ENCODE measurements at places on chromosomes 12 and 14.

GRCh38 chr12:68109001-68109400 lies 50.5 kb downstream of the IFNG start:
- no peak for DNase-seq

GRCh38 chr12:66584673-66585072 lies 94.2 kb downstream of the GRIP1 start:
- DNase-seq, result peak; percentile 45

GRCh38 chr12:110718222-110718908 lies 24.3 kb downstream of the PPP1CC start:
- no peak for DNase-seq

DNA sequence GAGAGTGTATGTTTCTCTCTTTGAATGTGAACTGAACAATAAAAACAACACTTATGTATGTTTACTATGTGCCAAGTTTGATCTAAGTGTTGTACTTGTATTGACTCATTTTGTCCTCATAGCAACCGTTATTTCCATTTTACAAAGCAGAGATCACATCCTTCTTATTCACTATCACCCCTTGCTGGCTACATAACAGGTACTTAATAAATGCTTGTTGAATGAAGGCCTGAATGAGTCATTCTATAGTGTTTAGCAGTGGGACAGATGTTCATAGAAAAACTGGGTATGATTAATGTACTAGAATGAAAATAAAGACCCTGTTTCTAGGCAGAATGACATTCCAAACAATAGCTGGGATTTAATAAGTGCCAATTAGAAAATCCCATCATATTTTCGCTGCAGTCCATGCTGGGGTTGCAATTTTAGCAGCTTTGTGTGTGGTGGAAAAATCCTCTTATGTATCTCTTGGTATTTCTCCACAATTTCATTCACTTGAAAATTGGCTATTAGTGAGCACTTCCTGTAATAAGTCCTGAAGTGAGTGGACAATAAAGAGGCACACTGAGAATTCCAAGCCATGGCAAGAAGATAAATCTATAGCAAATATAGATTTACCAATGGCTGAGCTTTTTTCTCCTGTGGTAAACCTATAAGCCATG lies 86.0 kb downstream of the FAR2 start:
- DNase-seq, result no peak

GRCh38 chr14:33728010-33728498 lies 222.8 kb downstream of the EGLN3 start:
- no peak for DNase-seq

DNA sequence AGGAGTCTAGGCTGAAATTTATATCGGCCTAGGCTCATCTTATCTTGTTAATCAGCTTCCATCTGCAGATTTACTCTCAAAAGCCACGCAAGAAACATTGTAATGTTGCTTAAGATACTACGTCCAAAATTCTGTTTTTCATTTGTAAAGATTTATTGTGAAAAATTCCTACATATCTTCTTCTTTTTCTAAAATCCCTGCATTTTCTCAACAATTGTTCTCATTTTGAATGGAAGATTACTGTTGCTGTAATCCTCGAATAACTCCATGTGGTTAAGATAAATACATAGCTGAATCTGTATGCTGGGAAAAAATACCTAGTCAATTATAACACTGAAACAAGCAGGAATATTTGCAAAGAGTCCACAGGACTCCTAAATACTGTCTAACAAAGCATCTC lies 15.6 kb downstream of the INSM2 start:
- no peak for DNase-seq

- DNase-seq, result no peak
Observed at GRCh38 chr14:75946785-75947184, 35.0 kb downstream of the TGFB3 start.

- no peak for DNase-seq
Observed at GRCh38 chr14:30054201-30054600, 126.6 kb upstream of the PRKD1 start.

DNA sequence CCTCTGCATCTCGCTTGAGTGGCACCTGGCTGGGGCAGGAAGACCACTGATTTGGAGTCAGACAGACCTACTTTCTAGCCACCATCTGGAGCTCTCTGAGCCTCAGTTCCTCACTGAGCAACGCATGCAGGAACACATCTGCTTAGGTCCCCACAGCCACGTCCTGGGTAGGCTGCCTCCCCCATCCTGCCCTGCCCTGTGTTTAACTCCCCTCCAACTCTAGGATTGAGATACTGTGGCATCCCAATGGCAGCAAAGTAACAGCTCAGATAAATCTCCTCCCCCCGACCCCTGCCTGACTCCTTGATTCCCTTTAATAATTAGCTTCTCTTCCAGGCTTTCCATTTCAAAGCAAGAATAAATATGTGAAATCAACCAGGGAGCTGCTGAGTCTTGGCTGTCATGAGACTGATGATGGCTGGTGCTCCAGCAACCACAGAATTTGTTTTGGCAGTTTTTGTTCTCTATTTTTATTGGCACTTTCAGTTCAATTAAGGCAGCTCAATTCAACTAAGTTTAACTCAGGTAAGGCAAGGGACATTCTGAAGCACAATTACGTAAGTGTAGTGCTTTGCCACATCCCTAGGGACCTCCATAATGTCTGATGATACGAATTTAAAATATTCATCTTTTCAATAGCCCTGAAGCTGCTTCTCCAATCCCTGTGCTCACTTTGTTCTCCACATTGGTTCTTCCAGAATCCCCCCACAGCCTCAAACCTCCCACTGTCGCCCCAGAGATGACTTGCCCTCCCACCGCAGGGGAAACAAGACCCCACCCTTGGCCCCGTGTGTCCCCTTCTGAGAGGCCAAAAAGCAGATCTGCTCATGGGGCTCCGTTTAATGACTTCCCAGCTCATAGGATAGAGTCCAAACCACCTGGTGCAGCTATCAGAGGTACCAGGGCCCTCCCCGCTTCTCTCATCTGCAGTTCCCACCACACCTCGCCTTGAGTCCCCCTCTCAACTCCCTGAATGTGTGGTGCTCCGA lies 58.2 kb downstream of the ESR2 start:
- DNase-seq, result no peak

DNA sequence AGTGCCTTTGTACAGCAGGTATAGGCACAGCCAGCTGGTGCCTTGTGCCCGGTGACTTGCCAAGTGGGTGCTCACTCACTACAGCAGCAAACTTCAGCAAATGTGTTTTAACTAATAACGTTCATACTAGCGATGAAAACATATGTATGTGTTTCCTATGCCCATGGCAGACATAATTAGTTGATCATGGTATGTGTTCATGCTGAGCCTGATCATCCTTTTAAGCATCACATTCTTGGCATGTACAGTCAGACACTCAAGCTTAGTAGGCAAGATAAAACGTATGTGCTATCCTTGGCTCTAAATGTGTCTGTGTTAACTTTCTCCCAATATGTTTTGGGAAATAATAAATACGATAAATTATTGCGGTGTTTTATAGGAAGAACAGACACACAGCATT lies 55.6 kb downstream of the RASSF8 start:
- no peak for DNase-seq

DNA sequence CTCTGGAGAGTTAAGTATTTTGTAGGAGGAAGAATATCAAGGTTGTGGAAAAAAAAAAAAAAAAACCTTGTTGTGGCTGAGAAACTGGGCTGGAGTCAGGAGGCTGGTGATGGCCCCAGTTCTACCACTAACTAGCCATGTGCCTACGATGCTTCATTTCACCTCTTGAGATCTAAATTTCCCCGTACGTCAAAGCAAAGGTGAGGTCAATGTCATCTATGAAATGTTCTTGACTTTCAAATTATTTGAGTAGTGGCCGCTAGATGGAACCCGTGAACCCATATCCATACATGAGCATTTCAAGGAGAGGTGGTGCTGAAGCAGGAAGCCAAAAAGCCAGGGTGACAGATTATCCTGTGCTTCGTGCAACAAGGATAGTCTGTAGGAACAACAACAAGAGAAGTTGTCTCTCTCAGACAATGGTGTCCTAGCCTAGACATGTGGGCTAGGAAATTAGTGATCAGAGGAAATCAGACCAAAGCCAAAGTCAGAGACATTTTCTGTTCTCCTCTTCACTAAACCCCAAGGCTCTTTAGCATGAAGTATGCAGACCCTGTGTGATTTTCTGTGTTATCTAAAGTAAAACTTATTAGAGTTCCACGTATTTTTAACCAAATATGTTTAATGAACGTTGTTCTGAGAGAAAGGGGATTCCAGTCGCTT lies 95.5 kb upstream of the ETV6 start:
- DNase-seq, result peak; percentile 76

DNA sequence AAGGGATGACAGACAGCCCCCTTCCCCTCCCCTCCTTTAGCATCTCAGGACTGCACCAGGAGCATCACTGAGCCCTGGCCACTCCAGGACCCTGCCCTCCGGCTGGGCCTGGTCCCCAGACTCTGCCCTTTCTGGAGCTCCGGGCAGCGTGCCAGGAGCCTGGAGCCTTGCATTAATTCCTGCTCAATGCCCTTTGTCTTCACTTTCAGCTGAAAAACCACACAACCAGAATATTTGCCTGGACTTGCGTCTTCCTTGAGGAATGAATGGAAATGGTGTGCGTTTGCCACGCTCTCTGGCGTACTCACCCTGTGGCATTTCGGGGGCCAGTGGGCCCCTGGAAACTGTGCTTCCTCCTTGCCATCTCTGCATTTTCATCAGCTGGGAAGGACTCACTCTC lies 8.5 kb upstream of the RFLNA start:
- no peak for DNase-seq

DNA sequence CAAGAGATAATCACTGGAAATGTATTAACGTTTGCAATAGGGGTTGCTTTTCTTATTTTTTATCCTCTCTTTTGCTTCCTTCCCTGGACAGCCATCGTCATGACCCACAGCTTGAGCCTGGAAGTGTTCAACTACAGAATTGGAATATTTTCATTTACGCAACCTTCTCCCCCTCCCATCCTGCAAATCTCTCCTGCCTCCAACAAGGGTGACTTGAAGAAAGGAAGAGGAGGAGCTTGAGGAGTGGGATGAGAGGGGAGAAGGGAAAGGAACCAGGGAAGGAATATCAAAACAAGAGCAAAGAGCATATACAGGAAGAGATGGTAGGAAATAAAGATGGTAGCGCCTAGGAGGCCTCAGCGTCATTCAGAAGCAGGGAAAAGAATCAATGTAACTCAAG lies 1.6 kb upstream of the MANSC4 start:
- no peak for DNase-seq

DNA sequence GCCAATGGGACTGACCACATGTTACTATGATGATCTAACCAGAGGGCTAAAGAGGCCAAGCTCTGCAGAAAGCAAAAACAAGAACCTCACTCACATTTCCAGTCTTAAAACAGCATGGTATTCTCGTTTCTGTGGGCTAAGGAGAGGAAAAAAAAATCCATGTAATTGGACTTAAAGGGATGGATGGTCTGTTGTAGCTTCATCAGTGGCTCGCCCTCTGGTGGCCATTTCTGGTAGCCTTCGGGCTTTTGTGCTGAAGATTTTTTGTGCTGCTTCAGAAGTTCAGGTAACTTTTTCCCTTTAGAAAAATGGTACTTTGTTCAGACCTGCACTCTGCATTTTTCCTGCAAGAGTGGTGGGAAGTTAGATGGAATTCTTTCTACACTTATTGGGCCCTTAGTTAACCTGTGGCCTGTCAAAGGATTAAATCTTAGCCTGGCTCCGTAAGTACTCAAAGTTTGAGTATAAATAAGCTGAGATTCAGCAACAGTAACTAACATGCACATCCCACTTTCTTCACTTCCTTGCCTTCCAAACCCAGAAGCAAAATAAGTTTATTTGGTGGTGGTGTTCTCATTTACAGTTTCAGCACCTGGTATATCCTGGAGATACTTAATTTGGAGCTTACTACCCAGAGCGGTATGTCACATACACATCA lies 22.3 kb downstream of the DCAF4 start:
- peak; percentile 50 for DNase-seq

DNA sequence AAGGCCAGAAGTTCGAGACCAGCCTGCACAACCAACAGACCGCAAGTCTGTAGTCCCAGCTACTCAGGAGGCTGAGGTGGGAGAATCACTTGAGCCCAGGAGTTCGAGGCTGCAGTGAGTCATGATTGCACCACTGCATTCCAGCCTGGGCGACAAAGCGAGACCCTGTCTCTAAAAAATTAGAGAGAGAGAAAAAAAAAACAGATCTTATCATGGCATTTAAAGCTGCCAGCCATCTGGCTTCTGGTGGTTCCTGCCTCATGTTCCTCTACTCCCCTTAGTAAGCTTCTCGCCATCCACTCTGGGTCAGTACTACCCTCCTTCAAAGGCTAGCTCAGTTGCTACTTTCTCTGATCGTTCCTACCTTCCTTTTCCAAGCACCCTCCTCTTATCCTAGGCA lies 16.1 kb downstream of the CLSTN3 start:
- no peak for DNase-seq

GRCh38 chr12:94777936-94778335 lies 127.6 kb upstream of the TMCC3 start:
- DNase-seq, result no peak

- DNase-seq, result no peak
Observed at GRCh38 chr12:6612247-6612646, 5.1 kb upstream of the CHD4 start.

GRCh38 chr12:93029091-93029490 lies 100.0 kb upstream of the EEA1 start:
- no peak for DNase-seq

GRCh38 chr14:44782775-44783238 lies 178.9 kb downstream of the KLHL28 start:
- DNase-seq, result no peak

GRCh38 chr12:25979563-25979962 lies 21.1 kb downstream of the RASSF8 start:
- DNase-seq, result no peak

GRCh38 chr12:64400041-64400440 lies 4.2 kb upstream of the XPOT start:
- no peak for DNase-seq

DNA sequence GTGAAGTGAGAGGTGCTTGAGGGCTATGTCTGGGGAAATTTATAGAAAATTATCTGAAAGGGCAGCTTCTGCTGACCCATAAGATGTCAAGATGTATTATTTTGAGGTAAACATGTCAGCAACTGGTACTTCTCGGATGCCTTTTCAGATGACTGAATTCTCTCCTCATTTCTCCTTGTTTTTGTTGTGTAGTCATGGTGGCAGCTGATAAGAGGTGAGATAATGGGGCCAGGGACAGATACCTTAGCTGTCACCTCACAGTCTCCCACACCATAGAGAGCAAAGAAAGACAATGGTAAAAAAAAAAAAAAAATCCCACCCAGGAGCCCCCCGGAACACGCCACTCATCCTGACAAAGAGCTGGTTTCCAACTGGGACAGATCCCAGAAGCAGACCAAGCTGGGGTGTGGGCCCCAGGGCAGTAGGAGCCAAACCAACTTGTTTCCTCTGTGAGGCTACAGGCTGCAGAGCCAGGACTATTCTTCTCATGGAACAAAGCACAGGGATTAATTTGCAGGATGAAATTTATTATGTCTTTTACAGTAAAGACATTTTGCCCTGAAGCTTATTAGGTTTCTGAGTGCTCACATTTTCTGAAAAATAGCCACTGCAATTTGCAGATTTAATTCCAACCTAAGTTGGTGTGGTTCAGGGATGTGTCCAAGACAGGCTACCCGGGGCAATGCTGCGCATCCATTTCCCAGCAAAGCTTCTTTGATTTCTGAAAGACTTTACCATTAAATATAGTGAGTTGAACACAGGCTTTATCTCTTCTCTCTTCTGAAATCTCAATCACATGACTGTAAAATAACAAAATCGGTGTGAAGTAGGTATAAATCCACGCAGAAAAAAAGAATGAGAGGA lies 52.2 kb downstream of the NDUFA12 start:
- no peak for DNase-seq

All from inflammatory macrophage treated with lipopolysaccharide for 4 hours (primary cell).